Activated T-cell treated with anti-CD3 and anti-CD28 coated beads for 4 hours (primary cell): ENCODE measurements at places on chromosomes 7 and 10.

DNA sequence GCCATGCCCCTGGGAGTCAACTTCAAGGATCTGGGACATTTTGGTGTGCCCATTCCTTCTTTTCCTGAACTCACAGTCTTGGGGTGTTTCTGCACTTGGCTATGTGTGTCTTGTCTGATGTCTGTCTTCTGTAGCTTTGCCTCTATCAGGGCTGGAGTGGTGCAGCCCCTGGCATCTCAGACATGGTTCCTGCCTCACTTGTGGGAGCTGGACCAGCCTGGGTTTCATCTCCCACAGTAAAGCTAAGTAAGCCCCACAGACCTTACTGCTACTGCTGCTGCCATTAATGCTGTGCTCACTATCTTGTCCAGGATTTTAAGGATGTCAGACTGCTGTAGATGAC lies 59.0 kb downstream of the ADCYAP1R1 start:
- no peak for DNase-seq

- no peak for DNase-seq
Observed at GRCh38 chr7:99782012-99782953, 1.7 kb downstream of the CYP3A4 start.

DNA sequence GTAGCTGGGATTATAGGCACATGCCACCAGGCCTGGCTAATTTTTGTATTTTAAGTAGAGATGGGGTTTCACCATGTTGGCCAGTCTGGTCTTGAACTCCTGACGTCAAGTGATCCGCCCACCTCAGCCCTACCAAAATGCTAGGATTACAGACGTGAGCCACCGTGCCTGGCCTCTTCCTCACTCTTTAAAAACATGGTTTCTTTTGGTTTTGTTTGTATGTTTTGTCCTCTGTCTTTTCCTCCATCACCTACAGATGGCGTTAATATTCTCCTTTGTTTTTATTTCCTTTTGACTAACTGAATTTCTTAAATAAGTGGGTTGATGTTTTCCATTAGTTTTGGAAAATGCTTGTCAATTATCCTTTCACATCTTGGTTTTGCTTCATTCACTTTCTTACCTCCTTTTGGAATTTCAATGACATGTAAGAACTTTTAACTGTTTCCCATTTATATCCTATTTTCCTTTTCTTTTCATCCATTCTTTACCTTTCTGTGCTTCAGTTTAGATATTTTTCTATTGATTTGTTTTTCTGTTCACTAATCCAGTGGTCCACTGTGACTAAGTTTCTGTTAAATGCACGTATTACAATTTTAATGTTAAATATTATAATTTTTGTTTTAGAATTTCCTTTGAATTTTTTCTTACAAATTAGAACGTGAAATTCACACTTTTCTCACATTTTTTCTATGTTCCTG lies 104.1 kb downstream of the ZNF467 start:
- DNase-seq = no peak

GRCh38 chr10:101331956-101332355 lies 22.0 kb upstream of the BTRC start:
- DNase-seq = no peak

GRCh38 chr7:34015651-34016050 lies 110.3 kb downstream of the BMPER start:
- DNase-seq = no peak

DNA sequence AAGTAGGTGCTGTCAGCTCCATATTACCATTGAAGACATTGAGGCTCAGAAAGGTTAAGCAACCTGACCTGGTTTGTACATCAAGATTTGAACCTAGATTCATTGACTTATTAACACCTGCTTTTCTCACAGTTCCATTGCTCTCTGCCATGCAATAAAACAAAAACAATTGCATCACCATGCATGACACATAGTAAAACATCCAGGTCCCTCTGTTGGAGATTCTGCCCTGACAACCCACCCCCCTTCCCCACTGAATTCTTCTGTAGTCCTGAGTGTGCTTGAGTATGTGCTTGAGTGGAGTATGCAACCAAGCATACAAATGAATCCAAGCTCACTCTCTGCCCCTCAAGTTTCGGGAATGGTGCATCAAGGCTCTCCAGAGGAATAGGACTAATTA lies 6.0 kb upstream of the LMBR1 start:
- no peak for DNase-seq

DNA sequence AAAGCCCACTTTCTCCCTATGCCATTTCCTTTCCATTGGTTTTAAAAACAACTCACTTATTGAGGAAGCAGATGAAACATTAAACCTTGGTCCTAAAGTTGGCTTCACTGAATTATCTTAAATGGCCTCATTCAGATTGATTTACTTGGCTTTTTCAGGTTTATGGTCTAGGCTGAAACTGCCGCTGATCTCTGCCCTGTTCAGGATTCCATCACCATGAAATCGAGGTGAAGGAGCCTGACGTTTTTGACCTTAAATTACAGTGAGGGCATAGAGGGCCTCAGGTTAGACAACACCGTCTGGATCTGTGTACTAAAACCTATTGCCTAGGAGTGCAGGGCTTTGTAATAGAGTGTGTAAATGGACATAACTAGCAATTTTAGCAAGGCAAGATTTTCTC lies 383.7 kb downstream of the THSD7A start:
- no peak for DNase-seq

DNA sequence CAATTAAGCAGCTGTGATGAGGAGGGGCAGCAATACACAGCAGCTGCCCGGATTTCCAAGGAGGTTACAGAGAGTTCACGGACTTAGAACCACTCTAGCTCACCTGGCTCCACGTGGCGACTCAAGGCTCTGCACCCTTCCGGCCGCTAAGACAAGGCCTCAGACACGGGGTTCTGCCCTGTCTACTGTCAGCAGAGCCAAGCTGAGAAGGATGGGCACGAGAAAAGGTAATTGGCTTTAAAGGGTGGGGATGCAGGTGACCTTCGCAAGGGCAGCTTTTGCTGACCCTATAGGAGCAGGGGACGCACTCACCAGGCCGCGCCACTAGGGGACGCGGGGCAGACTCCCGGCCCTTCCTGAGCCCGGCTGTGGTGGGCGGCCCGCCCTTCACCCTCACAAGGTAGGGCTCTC lies 152.4 kb downstream of the KIF20B start:
- no peak for DNase-seq

- DNase-seq = no peak
Observed at GRCh38 chr10:96512524-96513304, 1.0 kb downstream of the TLL2 start.

DNA sequence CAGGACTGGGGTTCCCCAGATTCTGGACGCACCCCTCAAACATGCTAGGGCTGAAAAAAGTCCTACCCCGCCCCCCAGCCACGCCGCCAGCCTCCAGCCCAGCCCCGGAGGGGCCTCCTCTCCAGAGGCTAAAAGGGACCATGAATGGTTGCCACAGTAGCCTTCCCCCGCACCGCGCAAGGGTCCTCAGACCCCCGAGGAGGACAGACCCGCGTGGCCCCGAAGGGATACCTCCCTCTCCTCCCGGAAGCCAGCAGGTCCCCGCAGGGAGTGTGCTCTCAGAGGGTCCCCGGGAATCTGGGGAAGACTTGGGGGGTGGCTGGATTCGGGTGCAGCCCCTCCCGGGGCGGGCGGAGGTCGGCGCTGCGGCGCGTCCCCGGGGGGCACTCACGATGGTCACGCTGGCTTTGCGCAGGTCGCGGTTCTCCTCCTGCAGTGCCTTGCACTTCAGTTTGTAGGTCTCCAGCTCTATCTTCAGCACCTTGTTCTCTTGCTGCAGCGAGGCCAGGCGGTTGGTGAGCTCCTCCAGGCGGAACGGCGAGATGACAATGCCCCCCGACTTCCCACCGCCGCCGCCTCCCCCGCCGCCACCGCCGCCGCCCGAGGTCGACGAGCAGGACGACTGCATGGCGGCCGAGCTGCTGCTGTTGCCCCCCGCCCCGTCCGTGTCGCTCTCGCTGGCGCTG lies 482 bp downstream of the CCDC6 start:
- DNase-seq = no peak

DNA sequence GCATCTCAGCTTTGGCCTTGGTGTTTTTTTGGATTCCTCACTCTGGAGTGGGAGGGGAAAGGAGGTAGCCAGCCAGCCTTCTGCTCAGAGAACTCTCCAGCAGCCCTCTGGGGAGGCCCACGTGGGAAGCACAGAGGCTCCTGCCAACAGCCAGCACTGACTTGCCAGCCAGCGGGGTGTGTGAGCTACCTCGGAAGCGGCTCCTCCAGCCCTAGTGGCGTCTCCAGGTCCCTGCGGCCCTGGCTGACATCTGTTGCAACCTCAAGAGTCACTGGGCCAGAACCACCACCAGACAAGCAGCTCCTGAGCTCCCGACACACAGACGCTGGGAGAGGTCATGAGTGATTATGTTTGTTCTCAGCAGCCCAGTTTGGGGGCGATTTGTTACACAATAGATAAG lies 180.2 kb upstream of the FZD8 start:
- no peak for DNase-seq
